MG63 (cell line): ENCODE measurements at places on chromosomes 12 and 14. TPM values are rescaled to one million over a fixed set of nuclear protein-coding genes. Genes with fewer than 3 reads are reported as not detected.

- DNase-seq = no peak
These were observed 9.1 kb downstream of the TMEM233 start for GRCh38 chr12:119602734-119603094.

KLHL28 gene
- total RNA-seq = 0.53 and 1.4 TPM in 2 replicates

TMEM229B gene
- 5.9 TPM in 1 of 2 replicates, not detected in the other for total RNA-seq

DNA sequence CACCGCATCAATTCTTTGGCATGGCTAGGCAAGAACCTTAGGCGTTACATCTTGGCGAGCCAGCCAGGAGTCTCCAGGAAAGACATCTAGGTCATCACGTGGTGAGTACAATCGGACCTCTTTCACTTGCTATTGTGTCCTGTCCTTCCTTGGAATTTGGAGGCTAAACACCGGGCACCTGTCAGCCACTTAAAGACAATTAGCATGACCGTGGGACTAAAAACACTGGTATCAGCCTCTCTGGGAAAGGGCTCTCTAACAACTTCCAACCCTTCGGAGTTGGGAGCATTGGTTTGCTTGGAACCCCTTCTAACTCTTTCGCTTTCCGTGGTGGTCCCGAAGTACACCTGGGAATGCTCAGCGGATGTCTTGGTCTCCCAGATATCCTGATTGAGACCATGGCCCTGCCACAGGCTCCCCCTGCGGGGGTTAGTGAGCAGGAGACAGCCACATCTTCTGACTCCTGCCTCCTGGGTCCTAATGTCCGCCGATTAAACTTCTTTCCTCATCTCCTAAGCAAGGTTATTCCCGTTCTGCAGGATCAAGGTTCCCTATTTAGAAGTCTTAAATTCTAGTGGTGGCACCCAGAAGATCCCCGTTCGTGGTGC is 971.7 kb downstream of the FSCB start:
- DNase-seq = no peak

VTI1B gene
- total RNA-seq = 46.6 and 124 TPM in 2 replicates

ACOT6 gene
- not detected in 2 replicates for total RNA-seq

WNT5B gene
- total RNA-seq = 208 and 341 TPM in 2 replicates

B4GALNT3 gene
- total RNA-seq = 0.30 and 0.54 TPM in 2 replicates

- peak; percentile 30 for DNase-seq
These were observed 3.0 kb downstream of the SDSL start for GRCh38 chr12:113424915-113425823.

DNA sequence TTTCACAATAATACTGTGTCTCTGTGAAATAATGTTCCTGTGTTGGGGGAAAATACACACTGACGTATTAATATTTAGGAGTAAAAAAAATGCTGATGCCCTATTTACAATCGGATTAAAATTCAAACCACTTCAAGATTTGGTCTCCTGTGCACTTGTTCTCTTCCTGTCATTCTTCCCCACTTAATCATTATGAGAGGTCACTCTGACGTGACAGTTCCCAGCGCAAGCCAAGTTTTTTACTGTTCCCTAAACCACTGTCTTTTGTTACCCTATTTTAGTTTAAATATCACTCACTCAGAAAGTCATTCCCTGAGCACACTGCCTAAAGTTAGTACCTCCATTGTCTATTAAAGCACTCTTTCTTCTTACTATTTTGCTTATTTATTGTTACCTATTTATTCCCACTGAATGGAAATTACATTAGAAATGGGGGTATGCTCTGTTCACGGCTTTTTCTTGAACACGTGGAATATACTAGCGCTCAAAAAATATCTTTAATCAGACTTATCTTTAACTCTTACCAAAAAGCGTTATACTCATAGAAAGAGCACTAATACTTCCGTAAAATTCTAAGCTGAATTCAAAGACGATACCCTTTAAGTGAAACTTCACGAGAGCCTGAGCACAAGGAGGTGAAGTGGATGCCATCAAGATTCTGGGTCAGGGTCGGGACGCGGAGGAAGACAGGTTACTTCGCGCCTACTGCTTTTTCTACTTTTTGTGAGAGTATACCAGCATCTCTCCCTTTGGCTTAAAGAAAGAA is 670 bp upstream of the PSMA3 start:
- DNase-seq = peak; percentile 20

GRCh38 chr12:77591959-77592743 is 238.5 kb upstream of the NAV3 start:
- DNase-seq = no peak

GRCh38 chr12:125340791-125341190 is 275.6 kb downstream of the AACS start:
- DNase-seq = peak; percentile 73

DNA sequence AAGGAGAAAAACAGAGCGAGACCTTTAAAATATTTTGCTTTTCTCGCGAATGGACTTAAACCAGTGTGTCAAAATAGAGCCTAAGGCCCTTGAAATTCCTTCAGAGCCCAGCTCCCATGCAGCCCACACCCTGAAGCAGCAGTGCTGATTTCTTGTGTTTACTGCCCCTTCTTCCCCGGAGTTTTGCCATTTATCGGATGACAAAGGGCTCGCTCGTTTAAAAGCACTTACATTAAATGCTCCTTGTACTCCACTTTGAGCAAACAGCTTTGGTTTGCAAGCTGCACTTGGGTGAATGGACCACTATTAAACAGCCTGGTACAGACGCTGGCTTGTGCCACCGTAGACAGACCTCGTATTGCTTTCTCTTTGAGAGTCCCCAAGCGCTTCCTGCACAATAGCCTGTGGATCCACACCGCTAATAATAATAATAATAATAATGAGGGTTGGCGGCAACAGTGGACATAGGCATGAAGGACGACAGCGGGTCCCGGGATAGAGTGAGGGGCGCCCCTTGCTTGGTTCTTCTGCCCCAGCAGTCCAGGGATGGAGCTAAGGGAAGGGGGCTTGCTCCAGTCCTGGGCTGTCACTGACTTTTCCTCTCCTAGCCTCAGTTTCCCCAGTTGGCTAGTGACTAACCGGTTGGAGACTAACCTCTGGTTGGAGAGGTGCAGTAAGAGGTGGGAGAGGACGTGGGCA is 6.6 kb downstream of the DLK1 start:
- no peak for DNase-seq

DNA sequence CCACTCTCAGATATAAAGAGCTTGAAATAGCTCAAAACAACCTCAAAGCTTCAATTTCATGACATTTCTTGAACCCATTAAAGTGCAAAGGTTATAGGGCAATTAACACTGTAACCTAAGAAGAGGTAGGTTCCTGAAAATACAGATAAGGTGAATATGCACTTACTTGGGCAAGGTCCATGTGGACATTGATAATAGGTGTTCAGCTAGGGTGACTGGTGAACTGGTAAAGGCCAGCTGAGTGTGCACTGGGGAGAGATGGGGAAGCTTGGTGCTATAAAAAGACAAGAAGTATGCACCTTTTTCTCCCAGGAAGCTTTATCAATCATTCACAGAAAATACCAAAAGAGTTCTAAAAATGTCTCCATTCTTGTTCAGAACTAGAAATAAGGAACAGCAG is 418.6 kb downstream of the SLC16A7 start:
- DNase-seq = no peak

KRT77 gene
- total RNA-seq = not detected in 2 replicates

FOXG1 gene
- total RNA-seq = 0.03 and 0.67 TPM in 2 replicates

AQP6 gene
- not detected in 2 replicates for total RNA-seq

GRCh38 chr14:91378930-91379578 is 38.6 kb downstream of the CCDC88C start:
- peak; percentile 69 for DNase-seq

DNA sequence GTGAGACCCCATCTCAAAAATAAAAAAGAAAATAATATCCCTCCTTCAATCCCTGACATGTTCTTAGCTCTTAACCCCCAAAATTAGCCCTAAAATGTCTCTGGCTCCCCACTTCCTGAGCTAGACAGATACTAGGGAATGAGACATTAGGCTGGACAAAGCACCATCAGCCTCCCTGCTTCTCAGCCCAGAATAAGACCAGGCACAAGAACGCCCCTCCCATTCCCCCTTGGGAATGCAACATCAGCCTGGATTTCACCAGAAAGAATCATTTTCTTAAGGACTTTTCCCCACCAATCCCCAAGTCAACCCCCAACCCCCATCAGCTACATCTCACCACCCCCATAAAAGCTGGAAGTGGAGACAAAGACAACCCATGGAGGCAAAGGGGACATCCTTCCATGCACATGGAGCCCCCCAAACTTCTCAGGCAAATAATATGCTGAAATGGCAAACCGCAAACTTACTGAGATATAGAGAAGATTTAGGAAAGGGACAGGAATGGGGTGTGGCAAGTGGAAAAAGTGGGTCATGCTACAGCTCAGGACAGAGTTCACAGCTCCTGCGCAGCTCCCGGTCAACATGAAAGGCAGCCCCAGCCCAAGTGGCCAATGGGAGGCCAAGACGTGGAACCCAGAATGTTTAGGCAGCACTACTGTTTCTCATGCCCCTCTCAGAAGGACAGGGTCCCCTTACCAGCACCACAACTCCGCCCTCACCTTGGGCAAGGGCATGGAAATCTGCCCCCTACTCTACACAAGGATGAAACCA is 2.7 kb downstream of the CHD4 start:
- DNase-seq = peak; percentile 13

ZFYVE21 gene
- 23.6 and 30.1 TPM in 2 replicates for total RNA-seq

PMCH gene
- total RNA-seq = not detected in 2 replicates

GRCh38 chr14:30389134-30389876 is 169.7 kb upstream of the G2E3 start:
- peak; percentile 77 for DNase-seq

FUT8 gene
- 19.8 and 22.1 TPM in 2 replicates for total RNA-seq

CRIP1 gene
- 17.3 TPM in 1 of 2 replicates, not detected in the other for total RNA-seq

P2RX7 gene
- total RNA-seq = 2.0 and 3.3 TPM in 2 replicates

- no peak for DNase-seq
These were observed 69.6 kb downstream of the NT5DC3 start for GRCh38 chr12:103771466-103771865.

- DNase-seq = no peak
These were observed 472.4 kb downstream of the ATP23 start for GRCh38 chr12:58413794-58414193.

GRCh38 chr12:104682790-104683279 is 226.1 kb downstream of the CHST11 start:
- DNase-seq = no peak

- peak; percentile 100 for DNase-seq
These were observed 297.9 kb upstream of the AMIGO2 start for GRCh38 chr12:47377414-47378221.

DNA sequence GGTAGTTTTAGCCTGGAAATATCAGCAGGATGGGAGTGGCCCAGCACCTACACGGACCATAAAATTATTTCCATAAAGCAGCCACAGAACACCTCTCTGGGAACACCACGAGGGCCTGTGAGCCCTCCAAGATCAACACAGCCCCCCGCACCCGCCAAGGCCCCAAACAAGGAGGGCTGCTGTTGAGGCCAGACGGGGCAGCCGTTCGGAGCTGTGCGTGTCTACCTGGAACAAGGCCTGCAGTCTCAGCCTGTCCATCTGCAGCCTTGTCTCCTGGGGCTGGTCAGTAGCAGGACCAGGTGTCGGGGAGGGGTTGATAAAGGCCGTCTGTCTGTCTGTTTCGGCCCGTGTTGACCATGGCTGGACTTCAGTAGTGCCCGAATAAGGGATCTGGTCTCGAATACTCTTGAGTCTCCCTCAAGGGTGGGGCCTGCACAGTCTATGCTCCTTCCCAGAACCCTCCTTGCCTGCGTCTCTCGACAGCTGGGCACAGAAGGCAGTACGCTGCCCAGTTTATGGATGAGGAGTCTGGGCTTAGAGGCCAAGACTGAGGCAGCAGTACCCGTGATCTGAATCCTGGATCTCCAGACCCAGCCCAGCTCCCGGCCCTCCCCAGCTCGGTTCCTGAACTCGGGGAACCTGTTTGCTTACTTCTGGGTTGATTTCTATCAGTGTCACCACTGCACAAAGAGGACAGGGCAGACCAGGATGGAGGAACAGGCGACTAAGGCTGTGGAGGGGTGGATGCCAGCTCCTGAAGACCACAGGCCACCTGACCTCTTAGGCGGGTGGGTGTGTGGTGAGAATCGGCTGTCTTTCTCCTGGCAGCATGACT is 23.1 kb upstream of the DLK1 start:
- no peak for DNase-seq

DDHD1 gene
- 4.3 and 7.7 TPM in 2 replicates for total RNA-seq

DNA sequence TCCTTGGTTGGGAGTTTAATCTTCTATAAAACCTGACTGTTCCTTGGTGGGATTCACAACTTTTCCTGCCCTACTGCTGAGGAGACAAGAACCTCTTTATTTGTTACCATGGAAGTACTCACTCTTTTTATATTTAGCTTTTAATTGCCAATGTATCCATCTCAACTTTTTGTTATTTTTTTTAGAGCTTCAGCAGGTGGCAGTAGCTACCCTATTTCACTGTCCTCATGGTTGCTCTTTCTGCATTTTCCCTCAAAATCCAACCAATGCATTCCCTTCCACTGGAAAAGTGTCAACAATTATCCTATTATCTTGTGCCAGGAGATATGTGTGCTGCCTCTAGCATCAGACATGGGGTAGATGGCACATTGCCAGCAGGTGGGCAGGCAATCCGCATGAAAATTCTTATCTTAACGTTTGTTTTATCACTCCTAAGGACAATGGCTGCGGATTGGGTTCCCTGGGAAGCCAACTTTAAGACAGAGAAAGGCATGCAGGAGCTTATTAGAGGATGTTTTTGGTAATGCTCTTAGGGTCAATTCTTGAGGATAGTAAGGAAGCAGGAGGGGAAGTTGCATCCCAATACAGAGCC is 406.4 kb downstream of the SNAPC1 start:
- no peak for DNase-seq

MYRFL gene
- not detected in 2 replicates for total RNA-seq

- no peak for DNase-seq
These were observed 176.7 kb downstream of the CALM1 start for GRCh38 chr14:90573385-90574105.

DPPA3 gene
- total RNA-seq = not detected in 2 replicates

- DNase-seq = no peak
These were observed 77.2 kb downstream of the RFLNA start for GRCh38 chr12:124371970-124372555.

- DNase-seq = no peak
These were observed 34.6 kb downstream of the BEGAIN start for GRCh38 chr14:100552524-100553125.

GRCh38 chr14:52442166-52442565 is 110.1 kb downstream of the TXNDC16 start:
- DNase-seq = no peak

- DNase-seq = no peak
These were observed 6.7 kb upstream of the ALDH2 start for GRCh38 chr12:111759991-111760390.

SOX5 gene
- total RNA-seq = not detected in 2 replicates

MAP3K9 gene
- 0.17 and 0.76 TPM in 2 replicates for total RNA-seq

- DNase-seq = peak; percentile 55
These were observed 3.4 kb downstream of the SSH1 start for GRCh38 chr12:108853981-108854446.

DNA sequence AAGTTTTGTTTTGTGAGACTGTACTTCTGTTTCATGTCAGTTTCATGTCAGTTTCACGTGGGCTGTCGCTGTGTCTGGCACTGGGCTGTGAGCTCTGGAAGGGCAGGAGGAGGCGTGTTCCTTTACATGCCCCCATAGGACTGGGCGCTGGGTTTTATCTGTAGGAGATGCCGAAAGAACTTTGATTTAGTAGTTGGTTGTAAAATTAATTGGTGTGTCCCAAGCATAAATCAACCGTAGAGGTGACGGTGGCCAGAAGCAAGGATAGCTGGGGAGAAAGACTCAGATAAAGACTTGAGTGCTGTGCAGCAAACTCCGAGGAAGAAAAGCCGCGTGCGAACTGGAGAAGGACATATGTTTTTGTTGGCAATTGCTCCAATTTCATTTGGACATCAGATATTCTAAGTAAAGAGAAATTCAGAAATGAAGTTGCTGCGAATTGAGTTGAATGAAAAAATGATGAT is 182.5 kb downstream of the VRK1 start:
- DNase-seq = no peak
